ENCODE measurements at places on chromosomes 1 and 21. TPM values are rescaled to one million over a fixed set of nuclear protein-coding genes. Genes with fewer than 3 reads are reported as not detected.
A peak's percentile ranks its signal among the peaks of the same experiment; 100 is the strongest.

The C1orf141 gene
- not detected for polyA plus RNA-seq

The SDC3 gene
- 75.7 TPM for polyA plus RNA-seq

The EPS8L3 gene
- polyA plus RNA-seq = not detected

The SETDB1 gene
- 18.7 TPM for polyA plus RNA-seq

The KRTAP21-2 gene
- not detected for polyA plus RNA-seq

GRCh38 chr1:90411185-90411584, 305.9 kb downstream of the BARHL2 start:
- no peak for DNase-seq

- DNase-seq = no peak
These were observed 3.7 kb upstream of the KIAA1614 start for GRCh38 chr1:180909005-180909414.

GRCh38 chr21:36431252-36431651, 46.1 kb downstream of the CHAF1B start:
- no peak for DNase-seq

GRCh38 chr1:33866281-33866680, 2.4 kb downstream of the HMGB4 start:
- no peak for DNase-seq

- no peak for DNase-seq
These were observed 122.5 kb downstream of the ELAVL4 start for GRCh38 chr1:50231209-50231608.

GRCh38 chr1:116498789-116499628, 71.8 kb downstream of the CD58 start:
- DNase-seq = peak; percentile 61

- peak; percentile 67 for DNase-seq
These were observed 13.8 kb downstream of the LRRC39 start for GRCh38 chr1:100164216-100164615.

GRCh38 chr21:15080526-15080925, 15.7 kb upstream of the NRIP1 start:
- no peak for DNase-seq

- peak; percentile 42 for DNase-seq
These were observed 215.1 kb downstream of the NCAM2 start for GRCh38 chr21:21213297-21213696.

All from IMR-90 (cell line).